ENCODE measurements at places on chromosomes 11 and 22.

DNA sequence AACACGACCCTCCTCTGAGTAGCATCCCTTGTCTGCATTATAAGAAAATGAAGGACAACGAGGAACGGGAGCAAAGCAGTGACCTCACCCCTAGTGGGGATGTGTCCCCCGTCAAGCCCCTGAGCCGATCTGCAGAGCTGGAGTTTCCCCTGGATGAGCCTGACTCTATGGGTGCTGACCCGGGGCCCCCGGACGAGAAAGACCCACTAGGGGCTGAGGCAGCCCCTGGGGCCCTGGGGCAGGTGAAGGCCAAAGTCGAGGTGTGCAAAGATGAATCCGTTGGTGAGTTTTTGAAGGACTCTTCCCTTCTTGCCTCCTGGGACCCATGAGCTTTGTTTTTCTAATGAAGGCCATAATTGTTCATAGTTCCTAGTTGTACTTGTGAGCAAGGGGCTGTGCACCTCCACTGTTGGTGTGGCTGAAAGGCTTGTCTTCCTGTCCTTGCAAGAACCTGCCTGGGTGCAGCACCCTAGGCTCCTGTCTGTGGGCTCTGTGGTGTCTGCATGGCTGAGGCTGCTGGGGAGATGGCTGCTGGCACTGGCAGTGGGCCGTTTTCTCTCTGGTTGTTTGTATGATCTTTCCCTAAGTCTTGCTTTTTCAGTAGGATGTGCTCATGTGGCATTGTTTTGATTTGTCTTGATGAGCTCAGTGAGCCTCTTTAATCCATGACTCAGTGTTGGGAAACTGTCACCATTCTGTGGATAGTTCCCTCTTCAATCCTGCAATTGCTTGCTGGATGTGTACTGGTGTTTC, 10.1 kb downstream of the DGCR8 start:
- no peak for DNase-seq

- no peak for DNase-seq
These were observed 75.6 kb downstream of the ETS1 start for GRCh38 chr11:128511712-128512111.

DNA sequence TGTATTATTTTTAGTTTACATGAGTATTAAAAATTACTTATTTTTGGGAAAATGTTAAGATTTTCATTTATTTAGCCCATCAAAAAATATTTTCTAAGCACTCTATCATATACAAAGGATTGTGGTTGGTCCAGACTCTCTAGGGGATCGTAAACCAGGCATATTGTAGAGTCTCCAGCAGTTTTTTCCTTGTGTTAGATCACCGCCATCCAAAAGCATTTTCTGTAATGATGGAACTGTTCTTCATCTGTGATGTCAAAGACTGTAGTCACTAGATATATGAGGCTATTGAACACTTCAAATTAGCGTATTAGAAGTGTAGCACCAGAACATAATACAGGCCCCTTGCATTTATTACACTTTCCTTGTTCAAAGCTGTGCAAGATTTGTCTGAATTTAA, 154.9 kb downstream of the SBF2 start:
- no peak for DNase-seq

DNA sequence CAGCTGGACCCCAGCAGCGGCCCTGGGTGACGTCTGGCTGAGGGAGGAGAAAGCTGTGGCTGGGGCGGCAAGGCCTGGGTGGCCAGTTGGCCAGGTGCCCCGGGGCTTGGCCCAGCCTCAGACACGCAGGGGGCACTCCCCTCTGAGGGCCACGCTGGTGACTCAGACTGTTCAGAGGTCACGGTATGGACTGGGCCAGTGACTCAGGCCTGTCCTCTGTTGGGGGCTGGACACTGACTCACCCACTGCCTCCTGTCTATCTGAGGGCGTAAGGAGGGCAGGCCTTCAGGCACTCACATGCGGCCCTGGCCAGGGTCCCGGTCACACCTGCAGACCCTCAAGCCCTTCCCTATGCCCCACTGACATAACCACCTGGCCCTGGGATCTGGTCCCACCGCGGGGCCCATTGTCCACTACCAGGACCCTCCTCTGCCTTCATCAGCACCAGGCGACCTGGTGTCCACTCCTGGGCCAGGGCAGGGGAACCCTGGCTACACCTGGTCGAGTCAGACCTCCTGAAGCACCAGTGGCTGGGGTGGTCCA, 3.7 kb upstream of the MUC5AC start:
- DNase-seq, result no peak

DNA sequence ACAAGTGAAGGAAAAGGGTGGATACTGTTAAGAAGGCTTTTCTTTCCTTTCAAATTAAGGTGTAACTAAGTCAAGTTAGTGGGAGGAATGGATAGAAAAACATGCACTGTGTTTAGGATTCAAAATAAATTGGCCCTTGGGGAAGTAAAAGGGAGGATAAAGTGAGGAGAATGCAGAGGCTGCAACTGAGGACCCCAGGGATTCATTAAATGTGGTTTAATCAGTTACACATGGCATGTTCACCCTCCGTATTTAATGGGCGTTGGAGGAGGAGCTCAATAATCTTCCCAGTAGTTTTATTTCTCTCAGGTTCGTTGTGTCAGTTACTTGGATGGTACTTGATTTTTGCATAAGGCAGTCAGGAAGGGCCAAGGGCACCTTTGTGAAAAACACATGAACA, 966.3 kb downstream of the JRKL start:
- DNase-seq, result no peak

GRCh38 chr11:125773516-125773915, 5.1 kb downstream of the PATE2 start:
- DNase-seq, result no peak

DNA sequence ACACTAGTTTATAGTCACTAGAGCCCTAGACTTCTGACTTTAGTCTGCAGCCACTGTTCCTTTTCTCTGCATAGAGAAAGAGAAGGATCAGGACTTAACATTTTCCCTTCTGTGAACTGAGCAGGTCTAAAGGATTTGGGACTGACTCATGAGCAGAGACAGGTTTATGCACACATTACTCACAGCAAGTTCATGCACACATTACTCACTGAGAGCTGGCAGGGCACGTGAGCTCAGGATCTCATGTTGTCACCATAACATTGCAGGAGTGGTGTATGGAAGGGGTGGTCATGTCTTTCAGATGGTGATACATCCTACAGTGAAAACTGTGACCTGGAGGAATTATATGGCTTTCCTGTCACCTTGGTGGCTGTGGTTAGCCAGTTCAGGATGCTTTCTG, 56.4 kb downstream of the CEP164 start:
- DNase-seq, result no peak

DNA sequence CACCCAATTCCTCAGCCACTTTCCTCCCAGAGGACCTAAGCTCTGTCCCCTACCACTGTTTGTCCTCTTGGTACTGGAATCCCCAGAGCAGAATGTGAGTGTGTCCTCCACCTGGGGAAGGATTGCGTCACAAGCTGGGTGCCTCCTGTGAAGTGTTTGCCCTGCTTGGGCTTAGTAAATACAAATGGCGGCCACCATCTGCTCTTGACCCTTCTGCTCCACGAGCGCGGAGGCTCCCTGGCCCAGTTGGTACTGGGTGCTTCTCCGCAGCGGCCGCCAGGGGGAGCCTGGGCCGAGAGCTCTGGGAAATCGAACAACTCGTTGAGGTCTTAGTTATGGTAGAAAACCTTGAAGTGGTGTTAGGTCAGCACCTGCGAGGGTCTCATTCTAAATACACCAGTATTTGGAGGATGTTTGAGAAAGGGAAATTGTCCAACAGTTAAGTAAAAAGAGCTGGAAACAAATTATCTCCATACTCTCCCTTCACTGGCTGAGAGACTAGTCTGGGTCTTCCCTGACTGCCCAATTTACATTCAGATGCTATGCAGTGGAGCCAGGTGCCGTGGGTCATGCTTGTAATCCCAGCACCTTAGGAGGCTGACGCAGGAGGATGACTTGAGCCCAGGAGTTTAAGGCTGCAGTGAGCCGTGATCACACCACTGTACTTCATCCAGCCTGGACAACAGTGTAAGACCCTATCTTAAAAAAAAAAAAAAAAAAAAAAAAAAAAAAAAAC, 74.6 kb upstream of the TEAD1 start:
- no peak for DNase-seq

DNA sequence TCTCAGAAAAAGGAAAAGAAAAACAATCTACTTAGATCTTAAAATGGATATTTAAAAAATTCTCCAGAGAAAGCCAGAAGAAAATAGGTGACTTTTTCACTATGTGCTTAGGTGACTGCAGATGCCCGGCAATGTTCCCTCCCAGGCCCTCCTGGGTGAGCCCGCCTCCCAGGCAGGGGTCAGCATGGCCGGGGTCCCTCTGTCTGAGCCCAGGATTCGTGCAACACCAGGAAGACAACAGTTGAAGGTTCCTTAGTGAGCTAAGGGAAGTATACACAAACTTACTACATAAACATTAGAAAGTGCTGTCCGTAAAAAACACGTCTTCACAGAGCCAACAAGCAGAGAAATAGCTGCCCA, 11.6 kb downstream of the MAPK8IP2 start:
- DNase-seq, result no peak

GRCh38 chr22:32013200-32013599, 29.9 kb upstream of the SLC5A1 start:
- DNase-seq, result no peak

DNA sequence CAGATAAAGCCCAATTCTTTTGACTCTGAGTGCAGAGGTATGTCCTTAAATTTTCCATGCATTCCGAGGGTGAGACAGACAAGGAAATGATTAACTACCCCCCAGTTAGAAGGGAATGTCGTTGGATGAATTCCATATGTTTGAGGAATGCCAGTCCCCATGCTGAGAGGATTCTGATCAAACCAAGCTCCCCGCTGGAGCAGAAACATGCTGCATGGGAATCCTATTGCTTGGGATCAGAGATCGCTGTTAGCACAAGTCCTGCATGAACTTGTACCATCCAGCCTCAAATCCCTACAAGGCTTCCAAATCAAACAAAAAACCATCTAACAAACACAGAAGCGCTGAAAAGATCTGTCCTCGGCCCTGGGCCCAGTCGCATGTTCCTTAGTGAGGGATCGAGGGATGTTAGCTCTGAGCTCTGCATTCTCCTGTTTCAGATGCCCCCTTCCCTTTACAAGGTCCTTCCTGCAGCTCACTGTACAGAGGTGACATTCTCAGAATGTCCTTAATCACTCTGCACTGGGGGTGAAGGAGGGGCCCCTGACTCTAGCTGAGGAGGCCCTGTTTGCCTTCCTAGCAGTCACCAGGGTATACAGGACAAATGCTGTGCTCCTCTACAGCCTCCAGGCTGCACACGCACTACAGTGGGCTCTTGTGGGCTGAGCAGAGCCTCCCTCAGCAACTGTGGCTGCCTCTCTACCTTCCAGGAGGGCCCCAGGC, 353.4 kb downstream of the TENM4 start:
- DNase-seq, result no peak

- no peak for DNase-seq
These were observed 18.5 kb upstream of the TPH1 start for GRCh38 chr11:18064450-18065054.

DNA sequence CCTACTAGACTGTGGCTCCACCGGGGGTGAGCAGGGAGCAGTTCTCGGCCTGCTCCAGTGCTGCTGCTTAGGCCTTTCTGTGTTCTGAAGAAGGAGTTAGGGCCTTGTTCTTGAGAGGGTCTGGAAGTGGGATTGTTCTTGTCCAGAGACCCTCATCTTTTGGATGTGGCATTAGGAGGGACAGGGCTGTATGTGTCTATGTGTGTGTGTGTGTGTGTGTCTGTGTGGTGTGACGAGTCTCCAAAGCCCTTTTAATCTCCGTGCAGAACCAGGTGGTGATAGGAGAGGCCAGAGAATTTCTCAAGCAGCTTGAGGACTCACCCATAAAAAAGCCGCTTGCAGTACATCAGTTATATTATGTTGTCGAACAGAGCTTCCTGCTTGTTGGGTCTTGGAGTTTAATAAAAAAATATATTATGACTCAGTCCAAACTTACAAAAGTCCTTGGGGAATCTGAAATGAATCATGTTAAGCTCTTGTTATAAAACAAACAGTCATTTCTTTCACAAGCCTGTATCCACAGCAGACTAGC, 196.5 kb downstream of the TENM4 start:
- no peak for DNase-seq

GRCh38 chr11:62777389-62777788, 6.2 kb downstream of the TAF6L start:
- DNase-seq, result no peak

DNA sequence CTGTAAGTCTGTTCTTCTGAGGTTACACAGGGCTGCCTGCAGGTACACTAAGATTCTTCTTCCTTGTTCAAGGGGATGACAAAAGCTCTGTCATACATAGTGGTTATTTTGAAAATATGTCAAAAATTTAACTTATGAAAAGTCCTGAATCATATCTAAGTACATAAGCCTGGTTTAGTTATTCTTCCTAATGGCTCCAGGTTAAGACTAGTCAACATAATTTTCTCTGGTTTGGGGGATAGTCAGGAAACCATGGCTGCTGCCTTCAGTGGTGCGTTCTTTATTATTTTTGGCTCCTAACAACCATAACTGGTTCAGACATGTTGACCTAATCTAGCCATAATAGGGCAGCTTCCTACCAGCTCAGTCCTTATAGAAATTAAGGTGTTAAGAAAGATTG, 257.4 kb upstream of the DDI1 start:
- no peak for DNase-seq

DNA sequence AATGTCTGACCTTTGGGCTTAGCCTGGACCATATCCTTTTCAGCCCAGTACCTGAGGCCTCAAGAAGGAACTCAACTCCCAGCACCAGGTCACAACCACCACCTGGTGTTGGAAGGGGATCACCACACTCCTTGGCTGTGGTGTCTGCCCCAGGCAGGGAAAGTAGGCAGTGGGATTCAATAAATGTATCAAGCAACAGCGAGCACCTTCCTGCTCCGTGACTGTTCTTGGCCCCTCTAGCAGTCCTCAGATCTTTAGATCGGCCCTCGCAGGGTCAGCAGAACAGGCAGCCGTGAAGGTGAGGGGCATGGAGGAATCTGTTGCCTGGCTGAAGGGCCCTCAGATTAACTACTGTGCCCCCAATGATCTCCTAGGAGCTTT, 15.9 kb downstream of the ARFGAP2 start:
- no peak for DNase-seq
